ENCODE measurements at places on chromosomes 7 and 10.

DNA sequence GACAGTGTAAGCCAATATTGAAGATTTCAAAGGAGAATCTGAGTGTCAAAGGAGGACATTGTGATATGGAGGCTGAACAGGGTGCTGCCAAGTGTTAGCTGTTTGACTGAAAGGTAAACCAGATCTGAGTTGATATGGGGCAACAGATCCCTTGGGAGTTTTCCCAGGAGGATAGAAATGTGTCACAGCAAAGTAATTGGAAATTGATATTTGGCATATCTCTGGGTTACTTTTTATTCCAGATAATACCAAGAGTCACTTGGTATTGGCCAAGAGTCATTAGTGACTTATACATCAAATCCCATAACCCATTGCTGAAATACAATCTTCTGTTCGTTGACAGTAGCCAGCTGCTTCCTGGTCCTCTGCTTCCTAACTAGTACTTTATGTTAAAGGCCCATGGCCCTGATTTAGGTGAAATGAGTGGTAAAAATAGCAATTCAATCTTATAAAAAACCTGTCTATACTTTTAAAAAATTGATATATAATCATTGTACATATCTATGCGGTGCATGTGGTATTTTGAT, 922.9 kb downstream of the LRMDA start:
- DNase-seq, result no peak

GRCh38 chr10:34235164-34235832, 579.8 kb downstream of the PARD3 start:
- no peak for DNase-seq

DNA sequence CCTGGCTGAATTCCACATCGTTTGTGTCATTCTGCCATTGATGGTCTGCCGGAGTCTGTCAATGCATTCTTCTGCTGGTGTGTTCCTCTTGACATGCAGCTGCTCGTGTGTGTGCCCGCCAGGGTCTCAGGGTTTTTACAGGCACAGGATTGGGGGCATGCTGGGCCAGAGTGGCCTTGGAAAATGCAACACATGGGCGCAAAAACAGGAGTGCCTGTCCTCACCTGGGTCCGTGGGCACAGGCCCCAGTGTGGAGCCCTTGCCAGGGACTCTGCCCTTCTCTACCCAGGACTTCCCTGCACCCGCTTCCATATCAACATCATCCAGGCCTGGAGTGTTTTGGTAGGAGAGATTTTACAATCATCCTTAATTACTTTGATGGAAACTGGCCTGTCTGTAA, 340.7 kb downstream of the KIF20B start:
- DNase-seq, result no peak

DNA sequence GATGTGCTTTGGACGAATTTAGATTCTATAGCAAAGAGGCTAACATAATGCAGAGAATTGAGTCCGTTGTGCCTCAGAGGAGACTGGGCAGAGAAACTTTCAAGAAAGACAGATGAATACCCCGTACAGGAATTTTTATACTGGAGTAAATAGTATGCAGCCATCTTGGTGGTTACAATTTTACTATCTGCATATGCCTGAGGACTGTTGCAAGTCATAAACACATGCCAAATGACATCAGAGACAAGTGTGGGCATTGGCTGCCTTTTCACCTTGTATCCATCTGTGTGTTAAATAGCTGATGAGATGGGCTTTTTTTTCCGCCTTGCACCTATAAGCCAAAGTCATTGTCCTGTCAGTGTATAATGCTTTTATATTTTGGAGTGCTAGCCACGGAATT, 267.5 kb upstream of the SP4 start:
- DNase-seq, result no peak

DNA sequence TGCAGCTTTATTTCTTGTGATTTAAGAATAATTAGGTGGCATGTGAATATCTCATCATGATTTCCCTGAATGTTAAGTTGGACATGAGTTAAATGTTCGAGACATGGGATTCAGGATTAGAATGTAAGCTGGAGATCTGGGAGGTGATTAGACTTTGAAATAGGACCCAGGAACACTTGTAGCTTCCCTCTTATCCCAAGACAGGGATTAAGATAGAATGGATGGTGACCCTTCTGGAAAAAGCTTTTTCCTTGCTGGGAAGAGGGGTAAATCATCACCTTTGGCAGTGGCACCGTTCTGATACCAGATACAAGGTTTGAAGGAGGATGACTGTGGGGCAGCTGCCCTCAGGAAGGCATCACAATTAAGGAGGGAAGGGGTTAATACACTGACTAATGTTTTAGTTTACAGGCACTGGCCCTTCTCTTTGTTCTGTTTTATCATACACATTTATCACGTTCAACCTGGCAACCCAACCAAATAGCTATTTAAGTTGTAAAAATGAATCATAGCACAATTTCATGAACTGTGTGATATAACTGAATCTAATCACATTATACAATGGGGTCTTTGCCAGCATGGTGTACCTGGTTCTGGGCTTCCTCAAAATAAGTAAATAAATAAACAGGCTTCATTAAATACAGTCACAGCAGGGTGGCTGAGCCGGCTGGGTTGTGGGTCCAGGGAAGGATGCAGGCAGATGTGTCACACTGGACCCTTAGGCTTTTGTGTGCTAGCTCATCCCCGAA, 212.7 kb downstream of the LRMDA start:
- DNase-seq, result no peak

GRCh38 chr10:11663763-11664555, 52.5 kb upstream of the USP6NL start:
- DNase-seq, result no peak

GRCh38 chr10:32142646-32143045, 86.4 kb upstream of the KIF5B start:
- DNase-seq, result no peak

GRCh38 chr10:7288060-7288690, 122.7 kb downstream of the SFMBT2 start:
- DNase-seq, result no peak

- DNase-seq, result no peak
Measured at GRCh38 chr10:25532213-25532612, 357.4 kb downstream of the GPR158 start.

- no peak for DNase-seq
Measured at GRCh38 chr10:92809840-92810239, 38.5 kb upstream of the EXOC6 start.

GRCh38 chr10:78029269-78030226, at the start of gene POLR3A:
Gene POLR3A, minus strand, starts transcription at chr10:78029515. Its CDS starts 108 bp downstream, at chr10:78029407.
- peak; percentile 78 for DNase-seq

DNA sequence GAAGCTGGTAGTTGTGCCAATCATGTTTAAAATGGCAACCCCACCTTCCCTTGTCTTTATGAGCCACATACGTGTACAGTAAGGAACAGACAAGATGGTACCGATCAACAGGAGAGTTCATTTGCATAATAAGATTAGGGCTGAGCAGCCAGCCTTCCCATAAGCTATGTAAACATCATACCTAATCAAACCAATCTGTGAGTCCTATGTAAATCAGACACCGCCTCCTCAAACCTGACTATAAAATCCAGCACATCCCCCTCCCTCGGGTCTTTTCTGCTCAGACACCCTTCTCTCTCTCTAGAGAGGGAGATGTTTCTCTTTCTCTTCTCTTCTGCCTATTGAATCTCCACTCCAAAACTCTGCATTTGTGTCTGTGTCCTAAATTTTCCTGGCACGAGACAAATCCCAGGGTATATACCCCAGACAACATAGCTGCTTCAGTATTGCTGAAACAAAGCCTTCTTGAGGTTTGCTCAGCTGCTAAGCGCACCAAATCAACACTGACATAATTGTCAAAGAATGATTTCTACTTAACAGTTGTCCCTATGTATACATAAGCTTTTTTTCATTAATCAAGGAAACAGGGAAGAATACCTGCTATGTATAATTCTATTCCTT, 279.2 kb downstream of the THSD7A start:
- DNase-seq, result no peak

GRCh38 chr7:50342616-50343114, 38.1 kb downstream of the IKZF1 start:
- DNase-seq, result peak; percentile 29

DNA sequence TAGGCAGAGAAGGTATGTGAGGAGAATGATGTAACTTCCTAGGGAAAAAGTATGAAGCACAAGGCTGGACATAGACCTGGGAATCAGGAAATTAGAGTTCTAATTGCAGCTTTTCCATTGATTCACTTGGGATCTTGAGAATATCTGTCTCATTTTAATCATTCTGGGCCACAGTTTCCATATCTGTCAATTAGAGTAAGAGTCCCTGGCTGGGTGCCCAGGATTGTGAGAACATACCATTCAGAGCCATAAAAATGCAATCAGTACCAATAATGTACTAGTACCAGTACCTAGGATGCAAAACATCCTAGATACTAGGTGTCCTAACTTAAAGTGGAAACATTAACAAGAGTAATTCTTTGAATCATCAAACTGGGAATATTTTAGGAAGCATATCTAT, 29.6 kb downstream of the CAV1 start:
- no peak for DNase-seq

- no peak for DNase-seq
Measured at GRCh38 chr7:129347330-129347729, 86.9 kb upstream of the STRIP2 start.

- DNase-seq, result no peak
Measured at GRCh38 chr7:32489788-32490126, 423 bp downstream of the LSM5 start.

- DNase-seq, result no peak
Measured at GRCh38 chr7:124263232-124263827, 230.5 kb upstream of the TMEM229A start.

DNA sequence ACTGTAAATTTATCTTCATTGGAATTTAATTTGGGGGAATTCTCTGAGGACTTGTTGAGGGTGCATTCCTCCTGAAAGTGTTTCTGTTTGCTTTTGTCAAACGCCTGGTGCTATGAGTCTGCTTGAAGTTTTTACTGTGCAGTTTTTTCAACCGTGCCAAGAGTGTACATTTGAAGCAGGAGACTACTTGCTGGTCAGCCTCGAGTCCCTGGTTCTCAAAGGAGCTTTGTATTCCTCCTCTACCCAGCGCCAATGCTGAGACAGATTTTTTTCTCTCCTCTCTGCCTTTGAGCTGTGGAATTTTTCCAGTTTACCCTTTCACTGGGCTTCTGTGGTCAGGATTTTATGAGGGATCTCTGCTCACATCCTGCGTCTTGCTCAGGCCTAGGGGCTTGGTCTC, 62.1 kb downstream of the NPY start:
- no peak for DNase-seq

GRCh38 chr10:73894245-73894971, 16.5 kb upstream of the PLAU start:
- no peak for DNase-seq

GRCh38 chr10:109959259-109960145, 36.2 kb upstream of the XPNPEP1 start:
- no peak for DNase-seq

- DNase-seq, result no peak
Measured at GRCh38 chr10:7354330-7355047, 56.3 kb downstream of the SFMBT2 start.

DNA sequence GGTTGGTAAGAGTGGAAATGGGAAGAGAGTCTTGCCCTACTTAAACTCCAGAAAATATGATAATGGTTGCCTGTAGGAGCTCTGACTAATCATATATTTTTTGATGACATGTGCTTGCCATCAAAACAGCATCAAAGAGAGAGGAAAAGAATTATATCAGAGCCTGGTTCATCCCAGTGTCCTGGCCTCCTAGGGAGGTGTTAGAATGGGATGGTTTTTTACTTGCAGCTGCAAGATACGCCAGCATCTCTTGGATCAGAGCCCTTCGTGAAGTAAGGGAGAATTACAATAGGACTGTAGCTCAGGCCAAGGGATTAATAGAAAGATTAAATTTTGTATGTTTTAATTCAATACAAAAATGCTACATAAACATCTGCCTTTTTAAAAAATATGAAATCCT, 177.6 kb upstream of the HDAC9 start:
- DNase-seq, result no peak

- no peak for DNase-seq
Measured at GRCh38 chr7:151175047-151175792, 7.7 kb upstream of the GBX1 start.

DNA sequence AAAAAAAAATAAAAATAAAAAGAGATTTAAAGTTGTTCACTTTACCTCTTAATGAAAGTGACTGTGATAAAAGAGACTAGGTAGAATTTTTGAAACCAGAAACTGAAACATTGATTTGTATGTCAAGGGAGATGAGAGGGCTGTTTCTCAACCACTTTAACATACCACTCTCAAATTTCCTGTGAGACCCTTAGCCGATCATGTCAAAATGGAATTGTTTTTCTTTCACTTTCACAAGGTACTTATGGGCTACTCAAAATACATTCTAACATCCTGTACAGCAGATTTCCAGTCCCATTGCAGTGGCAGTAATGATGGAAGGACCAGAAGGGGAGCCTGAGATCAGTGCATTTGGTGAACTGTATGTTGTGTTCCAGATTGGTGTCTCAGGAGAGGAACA, 261.2 kb downstream of the PPP1R3A start:
- no peak for DNase-seq

DNA sequence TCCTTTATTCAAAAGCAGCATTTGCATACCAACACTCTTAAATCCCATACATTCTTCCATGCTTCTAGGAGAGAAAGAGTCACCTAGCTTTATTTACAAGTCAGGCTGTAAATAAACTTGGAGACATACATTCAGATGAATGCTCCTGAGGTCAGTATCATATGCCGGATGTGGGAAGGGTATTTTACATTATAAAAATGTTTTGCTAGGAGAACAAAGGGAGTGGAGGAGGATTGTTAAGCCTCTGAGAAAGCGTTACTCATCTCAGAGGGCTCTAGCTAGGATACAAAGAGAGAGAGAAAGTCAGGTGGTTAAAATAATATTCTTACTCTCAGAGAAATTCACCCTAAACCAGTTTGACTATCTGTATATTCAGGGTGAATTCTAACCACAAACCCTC, 300.9 kb upstream of the NPSR1 start:
- DNase-seq, result no peak

DNA sequence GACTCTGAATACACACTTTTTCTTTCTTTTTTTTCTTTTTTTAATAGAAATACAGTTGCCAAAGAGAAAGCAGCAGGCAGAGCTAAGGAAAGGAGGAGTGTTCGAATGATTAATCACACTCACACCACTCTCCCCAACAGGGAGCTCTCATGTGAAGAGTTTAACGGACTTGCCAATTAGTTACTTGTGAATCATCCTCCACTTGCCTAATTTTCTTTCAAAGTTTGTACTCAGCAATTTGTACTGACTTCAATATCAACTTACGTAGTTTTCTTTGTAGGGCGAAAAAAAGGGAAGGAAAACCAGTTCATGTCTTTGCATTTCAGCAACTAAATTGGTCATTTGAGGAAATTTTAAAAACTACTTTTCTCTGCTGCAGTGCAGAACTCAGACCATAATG, 109.2 kb downstream of the PIP4K2A start:
- DNase-seq, result no peak

DNA sequence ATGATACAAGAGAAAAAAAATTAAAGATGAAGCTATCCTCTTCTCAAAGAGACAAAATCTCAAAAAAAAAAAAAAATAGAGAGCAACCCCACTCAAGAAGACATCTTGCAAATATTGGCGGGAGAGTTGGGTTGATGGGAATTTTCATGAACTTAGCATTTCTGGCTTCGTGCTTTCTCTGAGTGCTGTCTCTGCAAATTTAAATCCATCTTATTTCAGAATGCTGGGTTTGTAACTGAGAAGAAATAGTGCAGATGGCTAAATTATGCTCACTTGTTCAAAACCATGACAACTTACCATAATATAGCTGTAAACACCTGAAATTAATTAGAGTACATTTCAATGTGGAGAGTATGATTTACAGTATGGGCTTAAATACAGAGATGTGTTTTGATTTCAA, 484.8 kb upstream of the CELF2 start:
- no peak for DNase-seq

Data from stimulated activated CD4-positive, alpha-beta T cell treated with anti-CD3 and anti-CD28 coated beads, Interleukin-15, amount 100 ng/mL, for 1 hour (primary cell).